ENCODE measurements at places on chromosomes 16 and 17.
A peak's percentile ranks its signal among the peaks of the same experiment; 100 is the strongest.

GRCh38 chr17:79470754-79471153 is 140.1 kb downstream of the RBFOX3 start:
- no peak for DNase-seq

DNA sequence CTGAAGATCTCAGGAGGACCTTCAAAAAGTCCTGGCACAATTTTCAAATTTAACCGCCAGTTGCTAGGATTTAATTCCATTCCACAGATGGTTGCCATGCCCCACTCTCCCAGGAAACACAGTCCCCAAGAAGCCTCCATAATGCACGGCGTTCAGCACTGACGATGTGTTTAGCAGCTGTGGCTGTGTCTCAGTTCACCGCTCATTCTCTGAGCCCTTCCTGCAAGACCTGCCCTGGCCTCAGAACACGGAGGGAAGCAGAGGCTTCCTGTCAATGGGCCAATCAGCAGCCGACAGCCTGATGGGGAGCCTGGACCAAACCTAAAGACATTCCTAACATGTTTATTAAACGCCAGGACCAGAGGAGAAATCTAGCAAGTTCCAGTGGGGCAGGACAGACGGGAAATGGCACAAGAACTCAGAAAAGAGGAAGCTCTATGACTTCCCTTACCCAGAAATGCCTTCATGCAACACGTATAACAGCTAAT is 4.9 kb downstream of the MYLK3 start:
- peak; percentile 62 for DNase-seq

DNA sequence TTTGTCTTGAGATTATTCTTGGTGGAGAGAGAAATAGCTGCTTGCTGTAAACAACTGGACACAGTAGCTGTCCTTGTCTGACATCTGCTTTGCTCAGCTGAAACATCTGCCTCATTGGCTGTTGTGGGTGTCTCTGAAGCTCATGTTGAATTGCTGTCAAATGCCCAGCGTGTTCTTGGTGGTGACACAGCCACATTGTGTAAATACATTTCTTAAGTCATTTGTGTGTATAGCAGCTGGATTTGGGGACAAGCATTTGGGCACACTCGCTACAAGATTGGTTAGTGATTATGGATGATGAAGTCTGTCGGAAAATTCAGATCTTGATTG is 5.3 kb downstream of the FAM234A start:
- DNase-seq = no peak

GRCh38 chr16:3256866-3257465 is 533 bp upstream of the MEFV start:
- no peak for DNase-seq

- DNase-seq = no peak
These were observed 16.7 kb downstream of the CA5A start for GRCh38 chr16:87919681-87919994.

GRCh38 chr17:79361873-79362771 is 248.7 kb downstream of the RBFOX3 start:
- DNase-seq = no peak
